Bladder microvascular endothelial cell (primary cell): ENCODE measurements at places on chromosomes 1 and 21. TPM values are rescaled to one million over a fixed set of nuclear protein-coding genes. Genes with fewer than 3 reads are reported as not detected.

S100A9 gene
- 0.97 and 1.2 TPM in 2 replicates for total RNA-seq

GNAI3 gene
- total RNA-seq = 11.5 and 18.3 TPM in 2 replicates

SZRD1 gene
- 17.3 and 30.5 TPM in 2 replicates for total RNA-seq

MARK1 gene
- total RNA-seq = 0.32 and 4.3 TPM in 2 replicates

F11R gene
- total RNA-seq = 84.2 and 331 TPM in 2 replicates

FOXD2 gene
- total RNA-seq = under 0.01 and 0.06 TPM in 2 replicates

OR2G6 gene
- total RNA-seq = not detected in 2 replicates

SPRR1B gene
- total RNA-seq = not detected in 2 replicates

SH3BGR gene
- total RNA-seq = 0.44 and 0.81 TPM in 2 replicates

SPATC1L gene
- 3.1 and 6.3 TPM in 2 replicates for total RNA-seq

TMEM269 gene
- total RNA-seq = not detected in 2 replicates

TNFSF4 gene
- 5.3 and 10.0 TPM in 2 replicates for total RNA-seq

EFHD2 gene
- total RNA-seq = 25.9 and 45.3 TPM in 2 replicates

PLA2G2C gene
- total RNA-seq = not detected in 2 replicates

BSND gene
- total RNA-seq = not detected in 2 replicates

BCL2L15 gene
- under 0.01 and 0.25 TPM in 2 replicates for total RNA-seq

LORICRIN gene
- not detected in 2 replicates for total RNA-seq

MYOC gene
- not detected in 2 replicates for total RNA-seq

VSIG8 gene
- total RNA-seq = not detected in 2 replicates

XCL2 gene
- not detected in 2 replicates for total RNA-seq

S100A2 gene
- 1.3 and 1.5 TPM in 2 replicates for total RNA-seq

FAM131C gene
- total RNA-seq = under 0.01 TPM in 1 of 2 replicates, not detected in the other

LINGO4 gene
- not detected in 2 replicates for total RNA-seq

CENPF gene
- 29.5 and 31.9 TPM in 2 replicates for total RNA-seq

ZFYVE9 gene
- total RNA-seq = 16.8 and 39.2 TPM in 2 replicates

CRB1 gene
- total RNA-seq = under 0.01 TPM in 1 of 2 replicates, not detected in the other
